ENCODE measurements at places on chromosomes 12 and 14.

DNA sequence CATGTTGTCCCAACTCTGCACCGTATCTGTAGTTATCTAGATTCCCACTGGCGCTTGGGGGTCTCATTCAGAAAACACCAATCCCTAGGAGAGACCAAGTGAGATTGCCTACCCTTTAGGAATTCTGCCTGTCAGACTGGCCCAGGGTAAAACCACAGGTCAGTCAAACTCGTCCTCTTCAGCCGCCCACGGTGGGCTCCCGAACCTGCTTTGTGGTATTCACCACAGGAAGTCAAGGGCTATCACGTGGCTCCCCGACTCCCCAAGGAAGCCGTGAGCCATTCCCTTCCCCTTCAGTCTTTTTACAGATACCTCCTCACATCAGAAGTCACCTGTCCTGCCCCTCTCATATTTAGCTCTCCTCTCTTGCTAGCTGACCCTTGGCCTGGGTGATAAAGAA is 159.9 kb downstream of the EGLN3 start:
- no peak for DNase-seq

DNA sequence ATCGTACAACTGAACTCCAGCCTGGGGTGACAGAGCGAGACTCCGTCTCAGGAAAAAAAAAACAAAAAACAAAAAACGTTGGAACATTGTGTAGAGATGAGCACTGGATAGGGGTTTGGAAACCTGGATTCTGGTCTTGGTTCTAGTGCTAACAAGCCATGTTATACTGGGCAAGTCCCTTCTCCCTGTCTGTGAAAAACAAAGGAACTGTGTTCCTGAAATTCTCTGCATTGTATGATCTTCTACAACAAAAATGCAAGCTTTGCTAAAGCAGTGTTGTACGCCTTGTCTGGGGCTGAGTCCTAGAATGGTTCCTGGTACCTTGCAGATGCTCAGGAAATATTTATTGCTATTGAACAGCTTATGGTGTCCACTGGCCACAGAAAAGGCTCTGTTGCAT is 13.4 kb downstream of the GPRC5D start:
- DNase-seq = no peak

DNA sequence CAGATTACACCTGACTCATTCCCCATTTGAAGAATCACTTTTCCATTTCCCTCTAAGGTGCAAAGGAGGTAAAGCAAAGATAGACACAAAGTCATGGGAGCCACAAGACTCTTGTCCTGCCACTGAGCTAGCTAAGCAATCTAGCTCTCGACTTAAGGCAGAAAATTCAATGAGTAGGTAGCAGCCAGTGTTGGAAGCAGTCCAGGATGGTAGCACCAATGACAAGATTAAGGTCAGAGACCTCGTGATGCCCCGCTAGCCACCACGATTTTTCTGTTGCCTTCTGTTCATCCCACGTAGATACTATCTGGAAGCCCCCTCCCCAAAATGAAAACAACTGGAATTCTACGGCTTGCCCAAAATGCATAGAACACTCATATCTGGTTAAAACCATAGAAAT is 1.4 kb downstream of the VAMP1 start:
- no peak for DNase-seq

DNA sequence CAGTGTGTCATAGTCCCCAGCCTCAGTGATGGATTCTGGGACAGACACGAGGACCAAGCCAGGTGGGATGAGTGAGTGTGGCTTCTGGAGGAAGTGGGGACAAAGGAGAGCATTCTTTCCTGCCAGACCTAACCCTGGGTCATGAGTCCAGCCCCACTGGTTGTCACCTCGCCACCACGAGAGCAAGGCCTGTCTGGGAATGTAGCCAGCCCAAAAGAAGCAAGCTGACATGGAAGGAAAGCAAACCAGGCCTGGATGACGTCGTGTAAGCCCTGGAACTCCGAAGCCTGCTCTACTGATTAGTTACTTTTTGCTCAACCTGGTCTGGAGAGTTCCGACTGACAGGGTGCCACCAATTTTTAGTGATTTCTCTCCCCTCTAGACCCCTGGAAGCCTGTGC is 105.9 kb downstream of the SINHCAF start:
- no peak for DNase-seq

- no peak for DNase-seq
These were observed 55.9 kb upstream of the MIS18BP1 start for GRCh38 chr14:45308745-45309397.

GRCh38 chr14:28879573-28879996 is 113.0 kb downstream of the FOXG1 start:
- peak; percentile 59 for DNase-seq

GRCh38 chr12:32612658-32613614 is 66.2 kb upstream of the DNM1L start:
- no peak for DNase-seq

- no peak for DNase-seq
These were observed 45.5 kb downstream of the ATF7IP start for GRCh38 chr12:14410841-14411569.

DNA sequence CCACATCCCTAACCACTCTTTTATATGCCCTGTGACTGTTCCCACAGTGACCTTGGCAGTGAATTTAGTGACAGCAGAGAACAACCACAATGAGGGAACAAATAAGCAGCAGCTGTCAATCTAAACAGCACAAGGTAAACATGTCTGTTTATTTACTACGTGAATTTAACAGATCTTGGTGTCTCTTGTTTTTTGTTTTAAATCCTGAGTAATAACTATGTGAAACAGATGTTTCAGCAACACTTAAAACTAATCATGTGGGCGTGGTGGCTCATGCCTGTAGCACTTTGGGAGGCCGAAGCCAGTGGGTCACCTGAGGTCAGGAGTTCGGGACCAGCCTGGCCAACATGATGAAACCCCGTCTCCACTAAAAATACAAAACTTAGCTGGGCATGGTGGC is 17.0 kb upstream of the CFAP54 start:
- DNase-seq = no peak

DNA sequence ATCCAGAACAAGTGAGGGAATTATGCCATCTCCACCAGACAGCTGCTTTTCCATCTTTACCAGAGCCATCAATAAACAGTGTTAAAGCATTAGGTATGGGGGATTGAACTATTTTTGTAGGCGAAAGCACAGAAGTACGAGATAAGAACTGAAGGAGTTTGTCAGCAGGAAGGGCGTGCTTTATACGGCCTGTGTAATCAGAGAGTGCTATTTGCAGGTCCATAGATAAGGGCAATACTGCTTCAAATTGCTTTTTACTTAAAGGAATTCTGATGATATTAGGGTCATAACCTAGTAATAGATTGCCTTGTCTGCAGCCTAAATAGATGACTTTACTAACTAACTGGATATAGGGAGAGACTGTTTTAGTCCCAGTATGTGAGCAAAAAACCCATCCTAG is 20.3 kb upstream of the CLEC4E start:
- no peak for DNase-seq

DNA sequence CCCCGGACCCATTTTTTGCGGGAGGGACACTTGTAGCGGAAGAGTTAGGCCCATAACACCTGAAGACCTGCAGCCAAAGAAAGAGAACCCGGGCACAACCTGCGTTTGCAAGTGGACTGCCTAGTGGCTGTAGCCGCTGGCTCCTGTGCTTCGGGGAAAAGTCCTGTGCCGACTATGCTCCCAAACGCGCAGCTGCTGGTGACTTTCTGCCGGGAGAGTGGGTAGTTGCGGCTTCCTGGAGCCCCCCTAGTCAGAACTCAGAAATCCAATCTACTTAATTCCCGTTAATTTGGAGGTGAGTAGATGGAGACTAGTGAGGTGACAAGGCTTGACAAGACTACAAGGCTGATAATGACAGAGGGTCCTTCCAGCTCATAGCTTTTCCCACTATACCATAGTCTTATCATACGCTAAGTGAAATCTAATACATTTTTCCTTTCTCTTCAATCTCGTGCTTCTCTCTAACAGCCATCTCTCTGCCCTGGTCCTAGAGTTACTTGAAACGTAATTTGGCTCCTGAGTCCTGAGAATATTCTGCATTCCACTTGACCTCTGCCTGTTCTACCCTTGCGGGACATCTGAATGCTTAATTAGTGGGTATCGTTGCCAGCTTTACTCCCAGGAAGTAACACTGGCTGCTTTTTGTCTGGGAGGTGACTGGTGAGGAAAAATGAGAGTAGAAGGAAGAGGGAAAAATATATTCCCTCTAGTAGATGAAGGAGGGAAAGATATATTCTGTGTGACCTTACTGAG is 556 bp downstream of the MTHFD1 start:
- DNase-seq = no peak

DNA sequence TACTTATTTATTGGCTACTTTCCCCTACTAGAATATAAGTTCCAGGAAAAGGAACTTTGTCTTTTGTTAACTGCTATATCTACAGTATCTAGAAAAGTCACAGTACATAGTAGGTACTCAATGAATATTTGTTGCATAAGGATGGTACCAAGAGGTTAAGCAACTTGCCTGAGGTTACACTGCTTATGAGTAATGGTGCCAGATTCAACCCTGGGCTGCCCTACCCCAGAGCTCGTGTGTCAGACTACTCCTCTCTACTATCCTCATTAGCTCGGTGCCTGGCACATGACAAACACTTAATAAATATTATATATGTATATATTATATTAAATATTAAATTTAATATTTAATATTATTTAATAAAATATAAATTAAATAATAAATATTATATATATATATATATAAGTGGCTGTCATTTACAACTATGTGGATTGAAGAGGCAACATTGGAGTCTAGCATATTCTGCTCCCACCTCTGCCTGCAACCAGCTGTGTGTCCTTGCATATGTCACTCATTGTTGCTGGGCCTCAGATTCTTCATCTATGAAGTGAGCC is 25.4 kb downstream of the UTP20 start:
- DNase-seq = no peak

GRCh38 chr14:65344011-65344410 is 68.5 kb upstream of the FUT8 start:
- no peak for DNase-seq

DNA sequence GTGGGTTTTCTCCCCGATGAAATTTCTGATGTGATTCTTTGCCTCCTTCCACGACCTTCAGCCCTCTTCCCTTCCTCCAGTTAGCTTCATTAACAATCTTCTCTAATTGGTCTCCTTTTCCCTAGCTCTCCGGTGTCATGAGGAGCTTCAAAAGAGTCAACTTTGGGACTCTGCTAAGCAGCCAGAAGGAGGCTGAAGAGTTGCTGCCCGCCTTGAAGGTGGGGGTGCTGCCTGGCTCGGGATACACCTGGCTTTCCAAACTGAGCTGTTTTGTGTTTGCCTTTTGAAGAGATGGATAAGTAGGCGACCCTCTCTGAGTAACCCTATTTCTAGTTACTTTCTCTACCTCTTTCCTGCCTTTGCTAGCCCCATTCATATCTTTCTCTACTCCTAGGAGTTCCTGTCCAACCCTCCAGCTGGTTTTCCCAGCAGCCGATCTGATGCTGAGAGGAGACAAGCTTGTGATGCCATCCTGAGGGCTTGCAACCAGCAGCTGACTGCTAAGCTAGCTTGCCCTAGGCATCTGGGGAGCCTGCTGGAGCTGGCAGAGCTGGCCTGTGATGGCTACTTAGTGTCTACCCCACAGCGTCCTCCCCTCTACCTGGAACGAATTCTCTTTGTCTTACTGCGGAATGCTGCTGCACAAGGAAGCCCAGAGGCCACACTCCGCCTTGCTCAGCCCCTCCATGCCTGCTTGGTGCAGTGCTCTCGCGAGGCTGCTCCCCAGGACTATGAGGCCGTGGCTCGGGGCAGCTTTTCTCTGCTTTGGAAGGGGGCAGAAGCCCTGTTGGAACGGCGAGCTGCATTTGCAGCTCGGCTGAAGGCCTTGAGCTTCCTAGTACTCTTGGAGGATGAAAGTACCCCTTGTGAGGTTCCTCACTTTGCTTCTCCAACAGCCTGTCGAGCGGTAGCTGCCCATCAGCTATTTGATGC is 797 bp downstream of the ESPL1 start:
- DNase-seq = no peak

DNA sequence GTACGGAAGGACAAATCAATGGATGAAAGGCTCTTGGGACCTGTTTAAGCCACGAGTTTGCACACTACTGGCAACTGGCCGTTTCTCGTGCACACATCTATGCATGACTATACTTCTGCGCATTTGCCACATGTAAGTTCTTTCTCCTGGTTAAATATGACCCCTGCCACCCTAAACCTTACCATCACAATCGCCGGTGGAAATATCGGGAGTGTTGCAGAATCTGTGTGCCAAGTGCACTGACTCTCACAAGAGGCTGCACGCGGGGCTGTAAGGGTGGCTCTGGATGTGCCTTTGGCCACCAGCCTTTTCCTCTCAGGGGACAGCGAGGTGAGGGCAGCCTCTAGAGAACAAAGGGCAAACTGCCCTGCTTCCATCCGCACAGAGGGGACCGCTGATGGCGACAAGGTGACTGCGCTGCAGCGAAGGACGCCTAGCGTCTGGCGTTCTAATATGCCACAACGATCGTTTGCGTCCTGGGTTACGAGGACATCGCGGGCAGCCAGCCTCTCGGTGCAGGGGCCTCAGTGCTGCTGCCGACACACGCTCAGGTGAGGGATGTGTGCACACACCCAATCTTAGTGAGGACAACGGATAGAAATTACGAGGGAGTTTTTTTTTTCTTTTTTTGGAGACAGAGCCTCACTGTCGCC is 232.2 kb downstream of the PCNX1 start:
- no peak for DNase-seq

- no peak for DNase-seq
These were observed 351.4 kb upstream of the ATP2B1 start for GRCh38 chr12:90060031-90060430.

DNA sequence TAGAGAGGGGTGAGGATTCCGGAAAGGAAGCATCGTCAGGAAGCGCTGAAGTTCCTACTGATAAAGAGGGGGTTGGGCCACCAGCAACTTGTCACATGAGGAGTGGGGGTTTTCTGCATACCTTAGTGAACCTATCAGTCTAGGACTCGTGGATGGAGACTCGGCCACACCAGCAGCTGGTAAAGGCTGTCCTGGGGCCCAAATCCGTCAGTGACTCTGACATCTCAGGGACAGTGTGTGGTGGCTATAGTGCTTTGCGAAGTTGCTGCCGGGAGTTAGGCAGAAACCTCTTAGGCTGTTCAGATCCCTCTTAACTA is 16.4 kb downstream of the RNASE2 start:
- no peak for DNase-seq

DNA sequence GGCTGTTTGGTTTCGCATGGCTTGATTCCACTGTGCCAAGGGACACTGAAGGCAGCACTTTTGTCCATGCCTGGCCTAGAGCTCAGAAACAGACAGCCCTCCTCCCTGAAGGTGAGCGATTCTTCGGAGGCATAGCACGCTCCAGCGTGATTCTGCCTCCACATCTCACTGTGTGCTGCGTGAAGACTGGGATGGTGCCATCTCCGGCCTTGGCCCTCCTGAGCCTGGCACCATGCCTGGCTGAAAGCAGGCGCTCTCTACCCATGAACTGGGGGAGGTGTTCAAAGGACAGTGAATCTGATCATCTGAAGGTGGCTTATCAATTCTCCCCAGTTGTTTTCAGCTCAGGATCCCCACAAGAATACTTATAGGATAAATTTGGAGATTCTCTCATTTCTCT is 187.4 kb downstream of the TTC7B start:
- no peak for DNase-seq

DNA sequence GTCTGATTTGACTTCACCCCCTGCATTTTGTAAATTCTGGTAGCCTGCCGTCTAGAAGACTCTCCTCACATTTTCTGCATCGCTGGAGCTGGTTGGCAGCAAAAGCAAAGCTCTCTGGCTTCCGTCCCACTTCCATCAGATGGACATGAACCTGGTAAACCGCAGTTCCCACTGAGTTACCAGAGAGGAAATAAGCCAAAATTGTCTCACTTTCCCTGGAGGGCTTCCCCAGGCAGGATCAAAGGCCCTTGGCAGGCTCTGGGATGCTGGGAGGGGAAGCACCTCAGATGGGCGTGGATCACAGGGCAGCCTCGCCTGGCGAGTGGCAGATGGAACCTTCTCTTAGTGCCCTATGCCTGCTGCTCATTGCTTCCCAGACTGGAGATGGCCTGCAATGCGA is 243.5 kb downstream of the TMEM132C start:
- no peak for DNase-seq

GRCh38 chr12:113900716-113901115 is 65.4 kb downstream of the RBM19 start:
- no peak for DNase-seq
